OCI-LY7 (cell line): ENCODE measurements at places on chromosomes 6 and 20. TPM values are rescaled to one million over a fixed set of nuclear protein-coding genes. Genes with fewer than 3 reads are reported as not detected.

DNA sequence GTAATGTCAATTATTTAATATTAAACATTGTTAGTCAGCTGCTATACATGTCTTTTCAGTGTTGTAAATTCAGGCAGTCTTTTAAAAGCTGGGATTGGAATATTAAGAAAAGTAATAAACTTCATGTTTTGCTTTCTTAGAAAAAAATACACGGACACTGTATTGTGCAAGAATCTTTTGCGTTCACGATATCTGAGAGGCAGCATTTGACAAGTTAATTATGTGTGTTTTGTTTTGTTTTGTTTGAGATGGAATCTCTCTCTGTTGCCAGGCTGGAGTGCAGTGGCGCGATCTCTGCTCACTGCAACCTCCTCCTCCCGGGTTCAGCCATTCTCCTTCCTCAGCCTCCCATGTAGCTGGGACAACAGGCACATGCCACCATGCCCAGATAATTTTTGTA is 1661.3 kb downstream of the HACE1 start:
- DNase-seq = no peak

- DNase-seq = peak; percentile 82
Observed at GRCh38 chr6:157768304-157768703, 54.7 kb upstream of the SNX9 start.

DNA sequence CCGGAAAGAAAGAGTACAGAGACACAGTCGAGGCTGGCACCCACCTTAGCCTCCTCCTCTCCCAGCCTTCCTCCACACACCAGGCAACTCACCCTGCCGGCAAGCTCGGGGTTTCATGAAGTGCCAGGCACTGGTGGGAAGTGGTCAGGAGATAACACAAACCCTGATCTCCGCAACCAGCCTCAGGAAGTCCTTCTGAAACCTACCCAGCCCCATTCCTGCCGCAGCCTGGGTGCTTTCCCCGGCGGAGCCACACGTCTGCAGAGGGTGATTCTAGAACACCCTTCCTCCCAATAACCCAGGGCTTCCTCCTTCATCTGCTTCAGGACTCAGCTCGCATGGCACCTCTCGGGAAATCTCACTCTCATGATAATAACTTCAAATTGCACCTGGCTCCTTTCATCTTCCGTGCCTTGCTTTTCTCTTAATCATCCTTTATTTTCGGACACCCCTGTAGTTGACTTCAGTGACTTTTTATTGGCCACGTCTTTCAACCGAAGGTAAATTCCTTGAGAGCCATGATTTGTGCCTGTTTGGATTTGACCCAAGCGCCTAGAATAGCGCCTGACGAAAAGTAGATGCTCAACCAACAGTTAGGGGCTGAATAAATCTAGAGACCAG is 8.7 kb upstream of the HLA-E start:
- no peak for DNase-seq

Gene KHDC1L
- not detected in 2 replicates for total RNA-seq

DNA sequence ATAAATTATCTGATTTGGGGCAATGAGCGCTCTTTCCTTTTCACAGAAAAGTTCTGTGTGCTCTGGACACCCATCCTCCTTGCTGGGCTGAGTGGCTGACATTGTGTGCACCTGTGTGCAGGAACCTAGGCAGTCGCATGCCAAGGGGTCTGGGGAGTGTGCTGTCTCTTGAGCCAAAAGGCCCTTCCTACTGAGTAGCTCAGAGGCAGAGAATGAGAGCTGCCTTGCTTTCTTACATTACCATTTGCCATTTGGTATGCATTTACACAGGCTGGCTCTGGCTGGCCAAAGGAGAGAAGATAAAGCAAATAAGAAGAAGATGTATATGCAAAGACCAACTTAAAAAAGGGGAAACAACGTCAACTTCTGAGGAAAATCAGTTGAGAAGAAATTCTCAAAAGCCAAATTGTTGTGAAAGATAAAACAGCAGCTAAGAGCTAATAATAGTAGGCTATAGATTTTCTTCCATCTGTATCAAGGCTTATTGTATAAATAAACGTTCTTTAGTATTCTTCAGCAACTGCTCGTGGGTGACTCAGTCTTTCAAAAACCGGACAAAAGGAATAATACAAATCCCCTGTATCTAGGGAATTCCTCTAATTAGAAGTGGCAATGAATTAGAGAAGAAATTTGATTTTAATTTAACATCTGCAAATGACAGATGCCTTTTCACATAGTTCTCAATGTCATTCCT is 121.9 kb downstream of the INSM1 start:
- no peak for DNase-seq

DNA sequence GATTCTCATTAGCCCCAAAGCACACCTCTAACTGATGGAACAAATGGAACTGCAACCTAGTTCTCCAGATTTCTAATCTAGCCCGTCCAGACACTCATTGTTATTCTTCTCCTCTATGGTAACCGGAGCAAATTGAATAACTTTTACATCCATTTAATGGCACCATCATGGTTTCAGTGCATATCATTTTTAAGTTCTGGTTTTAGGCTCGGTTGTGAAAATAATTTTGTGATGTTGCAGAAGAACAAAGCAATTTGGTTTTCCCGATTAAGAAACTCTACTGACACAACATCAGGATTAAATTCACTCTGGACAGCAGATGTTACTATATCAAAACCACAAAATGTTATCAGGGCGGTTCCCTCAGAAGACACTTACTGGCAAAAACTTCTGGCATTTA is 42.5 kb upstream of the HBS1L start:
- no peak for DNase-seq

GRCh38 chr20:54078296-54078984 is 8.0 kb upstream of the BCAS1 start:
- DNase-seq = peak; percentile 82
